ENCODE measurements at places on chromosomes 5 and 9.

DNA sequence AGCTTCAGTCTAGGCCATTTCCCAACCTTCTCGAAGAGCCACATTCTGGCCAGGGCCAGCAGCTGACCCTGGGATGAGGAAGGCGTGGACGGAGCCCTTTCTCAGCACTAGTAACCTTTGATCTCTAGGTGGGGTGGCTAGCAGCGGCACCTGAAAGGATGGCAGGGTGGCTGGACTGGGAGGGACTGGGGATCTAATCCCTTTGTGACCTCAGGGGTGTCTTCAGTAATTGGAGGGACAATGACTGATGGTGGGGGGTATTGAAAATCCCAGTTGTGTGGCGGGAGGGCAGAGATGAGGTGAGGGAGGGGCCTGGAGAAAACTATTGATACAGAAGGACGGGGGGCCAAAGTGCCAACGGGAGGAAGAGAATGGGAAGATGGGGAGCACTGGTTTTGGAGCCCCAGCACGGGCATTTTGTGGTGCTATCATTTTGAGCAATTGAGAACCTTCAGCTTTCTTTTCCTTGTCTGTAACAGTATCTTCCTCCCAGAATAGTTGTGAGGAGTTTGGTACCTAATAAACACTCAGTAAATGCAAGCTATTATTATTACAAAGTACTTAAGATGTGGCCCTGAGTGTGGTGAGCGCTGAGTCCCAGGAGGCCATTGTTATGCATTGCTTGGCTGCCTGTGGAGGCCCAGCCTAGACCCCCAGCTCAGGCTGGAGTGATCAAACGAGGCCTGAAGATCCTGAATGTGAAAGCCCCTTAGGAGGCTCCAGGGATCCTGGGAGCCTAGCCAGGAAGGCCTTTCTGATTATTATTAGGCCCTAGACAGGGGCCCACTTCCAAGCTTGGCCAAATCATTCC is 37.3 kb upstream of the UBE2D2 start:
- DNase-seq, result no peak

DNA sequence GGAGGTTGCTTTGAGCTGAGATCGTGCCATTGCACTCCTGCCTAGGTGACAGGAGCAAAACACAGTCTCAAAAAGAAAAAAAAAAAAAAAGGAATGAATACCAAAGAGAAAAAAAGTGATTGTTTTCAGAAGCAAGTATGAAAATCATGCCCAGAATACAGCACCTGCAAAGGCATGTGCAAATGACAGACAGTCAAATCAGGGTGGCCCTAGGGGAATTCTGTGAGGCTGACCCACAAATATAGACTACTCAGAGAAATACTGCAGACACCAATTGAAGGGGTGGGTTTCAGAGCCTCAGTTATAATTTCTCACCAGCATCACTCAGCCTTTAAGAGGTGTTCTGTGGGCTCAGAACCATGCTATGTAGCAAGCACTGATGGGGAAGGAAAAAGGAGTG is 28.6 kb downstream of the DCAF12 start:
- DNase-seq, result no peak

GRCh38 chr5:93189707-93190120 is 391.3 kb downstream of the NR2F1-AS1 start:
- DNase-seq, result no peak

DNA sequence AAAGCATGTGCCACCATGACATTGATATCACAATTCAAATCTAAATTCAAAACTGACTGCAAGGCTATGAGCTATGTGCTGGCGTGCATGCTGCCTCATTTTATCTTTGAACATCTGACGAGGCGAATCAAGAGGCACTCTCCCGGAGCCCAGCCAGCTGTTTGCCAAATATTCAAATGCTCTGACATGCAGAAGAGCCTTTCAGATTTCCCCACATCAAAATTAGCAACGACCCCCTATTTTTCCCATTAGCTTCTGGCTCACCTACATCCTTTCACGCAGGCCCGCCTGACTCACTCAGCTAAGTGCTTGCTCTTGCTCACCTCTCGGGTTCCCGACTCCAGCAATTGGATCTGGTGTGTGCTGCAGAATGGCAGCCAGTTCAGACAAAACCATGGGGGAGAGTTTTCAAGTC is 159.0 kb downstream of the NR2F1-AS1 start:
- no peak for DNase-seq

- no peak for DNase-seq
Observed at GRCh38 chr5:100464418-100464817, 70.8 kb upstream of the FAM174A start.

- no peak for DNase-seq
Observed at GRCh38 chr9:25918761-25919160, 240.5 kb upstream of the TUSC1 start.

DNA sequence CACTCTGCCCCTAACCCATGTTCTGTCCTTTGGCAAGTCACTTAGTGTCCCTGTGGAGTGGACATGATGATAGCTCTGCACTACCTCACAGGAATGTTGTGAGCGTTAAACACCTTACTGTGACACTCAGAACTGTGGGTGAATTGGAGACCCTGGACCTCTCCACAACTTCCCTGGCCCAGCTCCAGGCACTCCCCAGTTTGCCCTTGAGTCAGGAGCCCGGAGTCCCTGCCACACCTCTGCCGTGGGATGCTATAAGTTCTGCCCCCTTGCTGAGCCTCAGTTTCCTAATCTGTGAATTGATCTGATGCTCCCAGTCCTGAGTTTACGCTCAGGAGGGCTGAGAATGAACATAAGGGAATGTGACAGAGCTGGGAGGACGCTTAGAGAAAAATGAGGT is 34.4 kb downstream of the GSN start:
- DNase-seq, result no peak

- no peak for DNase-seq
Observed at GRCh38 chr5:15183520-15183919, 311.9 kb upstream of the ANKH start.

DNA sequence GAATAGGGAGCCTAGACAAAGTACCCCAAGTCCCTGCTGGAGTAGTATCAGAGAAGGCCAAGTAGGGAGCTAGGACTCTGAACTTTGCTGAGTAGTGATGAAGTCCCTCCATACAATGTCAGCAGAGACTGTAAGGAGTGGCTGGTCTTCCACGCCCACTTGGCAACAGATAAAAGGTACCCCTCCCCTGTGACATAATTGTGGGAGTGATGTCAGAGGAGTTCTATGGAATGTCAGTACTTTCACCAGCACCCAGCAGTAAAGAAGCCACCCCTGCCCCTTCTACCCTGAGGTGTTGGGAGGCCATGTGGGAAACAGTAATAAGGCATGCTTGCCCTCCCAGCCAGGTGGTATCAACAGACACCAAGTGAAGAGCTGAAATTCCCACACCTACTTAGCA is 143.9 kb downstream of the SLIT3 start:
- DNase-seq, result no peak

DNA sequence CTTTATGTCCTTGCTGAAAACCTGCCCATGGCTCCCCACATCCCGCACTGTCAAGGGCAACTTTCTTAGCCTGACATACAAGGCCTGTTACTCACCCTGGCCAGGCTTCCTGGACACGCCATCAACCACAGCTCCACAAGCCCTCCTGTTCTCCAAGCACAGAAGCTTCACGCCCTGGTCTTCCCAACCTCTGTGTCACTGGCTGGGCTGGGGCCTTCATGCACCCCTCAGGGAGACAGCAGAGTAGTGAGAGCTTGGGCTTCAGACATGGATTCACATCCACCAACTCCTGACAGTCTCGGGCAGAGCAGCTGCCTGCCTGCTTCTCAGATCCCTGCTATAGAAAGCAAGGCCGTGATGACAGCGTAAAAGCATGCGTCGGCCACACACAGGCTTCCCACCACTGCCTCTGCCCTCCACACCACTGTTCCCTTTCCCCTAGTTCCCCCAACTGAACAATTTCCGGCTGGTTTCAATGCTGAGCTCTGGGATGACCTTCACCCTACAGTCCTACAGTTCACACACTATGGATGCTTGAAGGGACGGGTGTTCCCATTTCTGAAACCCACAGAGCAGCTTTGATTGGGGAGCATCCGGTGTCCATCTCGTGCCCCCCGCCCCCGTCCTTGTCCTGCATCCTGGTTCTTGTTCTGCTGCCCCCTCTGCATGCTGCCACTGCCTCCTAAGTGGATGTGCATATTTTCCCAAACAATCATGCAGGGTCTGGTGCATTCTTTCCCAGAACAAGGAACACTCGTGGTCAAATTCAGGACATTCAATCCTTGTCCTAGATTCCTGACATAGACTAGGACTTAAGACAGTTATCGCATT is 33.4 kb upstream of the ADAMTS2 start:
- no peak for DNase-seq

DNA sequence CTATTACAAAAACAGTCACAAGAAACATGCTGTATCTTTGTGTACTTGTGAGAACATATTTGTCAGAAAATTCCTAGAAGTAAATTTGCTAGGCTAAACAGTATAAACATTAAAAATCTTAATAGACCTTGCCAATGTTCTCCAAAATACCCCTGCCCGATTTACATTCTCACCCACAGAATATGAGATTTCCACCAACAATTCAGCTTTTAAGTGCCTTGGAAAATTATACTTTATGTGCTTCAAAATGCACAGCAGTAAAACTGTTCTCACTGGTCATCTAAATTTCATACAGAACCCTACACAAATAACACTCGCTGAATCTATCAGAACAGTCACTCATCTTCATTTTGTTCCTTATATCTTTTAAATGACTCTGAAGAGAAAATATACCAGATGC is 5.5 kb downstream of the MLLT3 start:
- DNase-seq, result no peak

DNA sequence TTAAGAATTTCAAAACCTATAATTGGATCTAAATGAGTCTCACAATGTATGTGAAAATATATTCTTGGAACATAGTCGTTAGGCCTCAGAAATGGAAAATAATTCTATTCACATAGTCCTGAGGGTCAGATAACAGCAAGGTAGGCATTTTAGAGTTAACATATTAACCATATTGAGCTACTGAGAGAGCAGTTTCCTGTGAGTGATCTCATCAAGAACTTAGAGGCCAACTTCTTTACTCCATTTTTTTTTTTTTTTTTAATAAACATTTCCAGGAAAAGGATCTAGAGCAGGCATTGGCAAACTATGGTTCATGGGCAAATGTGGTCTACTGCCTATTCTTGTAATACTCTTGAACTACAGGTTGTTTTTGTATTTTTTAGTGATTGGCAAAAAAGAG is 26.6 kb downstream of the RAB24 start:
- DNase-seq, result no peak

DNA sequence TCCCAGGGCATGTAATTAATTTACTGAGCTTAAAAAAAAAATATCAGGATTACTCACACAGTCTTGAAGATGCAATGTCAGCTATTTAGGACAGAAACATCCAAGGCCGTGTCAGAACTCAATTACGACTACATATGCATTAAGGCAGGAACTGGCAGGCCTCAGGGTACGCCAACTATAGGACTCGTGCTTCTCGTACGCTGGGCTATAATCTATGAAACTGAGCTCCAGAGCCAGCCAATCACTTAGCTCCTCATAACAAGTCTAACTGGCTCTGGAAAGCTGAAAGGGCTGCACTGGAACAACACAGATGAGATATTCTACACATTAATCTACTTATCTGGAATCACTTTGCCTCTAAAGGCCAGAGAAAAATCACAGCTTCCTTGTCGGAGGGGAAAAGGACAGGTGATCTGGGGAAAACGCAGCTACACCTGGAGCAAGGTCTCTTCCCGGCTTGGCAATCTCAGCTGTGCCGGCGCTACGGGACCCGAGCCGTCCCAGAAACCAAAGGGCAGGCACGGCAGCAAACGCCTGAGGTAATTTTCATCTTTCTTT is 212.0 kb downstream of the DEPDC1B start:
- no peak for DNase-seq

DNA sequence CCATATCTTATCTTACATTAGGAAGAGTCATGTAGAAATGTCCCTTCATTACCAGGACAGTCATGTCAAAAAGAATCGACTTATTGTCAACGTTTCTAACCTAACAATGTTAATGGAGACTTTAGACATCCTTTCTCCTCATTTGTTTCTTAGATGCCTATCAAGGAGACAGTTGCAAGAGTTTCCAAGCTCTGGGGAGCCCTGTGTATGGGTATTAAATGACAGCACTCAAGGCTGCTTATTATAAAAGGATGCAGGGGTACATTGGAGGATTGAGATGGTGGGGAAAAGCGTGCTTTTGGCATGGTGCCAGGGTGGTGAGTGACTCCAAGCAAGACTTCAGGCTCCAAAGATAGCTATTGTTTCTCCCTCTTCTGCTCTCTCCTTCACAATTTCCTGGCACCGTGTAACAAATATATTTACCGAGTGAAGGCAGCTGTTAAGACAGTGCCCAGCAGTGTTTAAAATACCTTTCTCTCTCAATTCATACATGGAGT is 461.3 kb upstream of the CLINT1 start:
- no peak for DNase-seq

DNA sequence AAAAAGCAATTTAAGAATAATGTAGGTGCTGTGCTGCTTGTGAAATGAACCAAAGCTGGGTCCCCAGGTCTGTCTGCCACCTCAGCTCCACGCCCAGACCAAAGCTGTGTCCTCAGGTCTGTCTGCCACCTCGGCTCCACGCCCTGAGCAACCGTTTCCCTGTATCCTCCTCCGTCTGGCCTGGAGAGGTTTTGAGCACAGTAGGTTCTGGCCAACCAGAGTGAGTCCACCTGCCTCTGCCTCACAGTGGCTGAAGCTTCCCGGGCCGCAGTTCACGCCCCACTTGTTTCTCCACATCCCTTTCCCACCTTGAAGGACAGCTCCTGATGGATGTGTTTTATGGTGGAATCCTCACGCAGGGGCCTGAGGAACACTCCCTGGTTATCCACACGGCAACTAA is 120.5 kb downstream of the ADAMTS2 start:
- DNase-seq, result no peak

- no peak for DNase-seq
Observed at GRCh38 chr5:156340893-156341292, 13.9 kb downstream of the SGCD start.

GRCh38 chr9:28120184-28120583 is 546.9 kb upstream of the C9orf72 start:
- no peak for DNase-seq

DNA sequence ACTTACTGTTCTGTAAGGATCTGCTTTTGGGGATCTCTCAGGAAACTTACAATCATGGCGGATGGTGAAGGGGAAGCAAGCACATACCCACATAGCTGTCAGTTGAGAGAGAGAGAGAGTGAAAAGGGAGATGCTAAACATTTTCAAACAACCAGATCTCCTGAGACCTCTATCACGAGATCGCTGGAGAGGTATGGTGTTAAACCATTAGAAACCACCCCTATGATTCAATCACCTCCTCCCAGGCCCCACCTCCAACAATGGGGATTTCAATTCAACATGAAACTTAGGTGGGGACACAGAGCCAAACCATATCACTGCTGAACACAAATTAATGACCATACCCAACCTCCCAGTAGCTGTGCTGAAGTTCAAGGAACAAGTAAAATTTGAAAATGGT is 48.2 kb upstream of the PRDM9 start:
- DNase-seq, result no peak

DNA sequence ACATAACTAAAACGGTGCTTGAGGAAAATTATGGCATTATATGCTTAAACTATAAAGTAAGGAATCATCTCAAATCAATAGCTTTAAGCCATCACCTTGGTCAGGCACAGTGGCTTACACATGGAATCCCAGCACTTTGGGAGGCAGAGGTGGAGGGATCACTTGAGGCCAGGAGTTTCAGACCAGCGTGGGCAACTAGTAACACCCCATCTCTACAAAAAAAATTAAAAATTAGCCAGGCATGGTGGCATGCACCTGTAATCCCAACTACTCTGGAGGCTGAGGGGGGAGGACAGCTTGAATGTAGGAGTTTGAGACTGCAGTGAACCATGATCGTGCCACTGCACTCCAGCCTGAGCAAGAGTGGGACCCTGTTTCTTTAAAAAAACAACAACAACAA is 22.6 kb downstream of the ACTL7A start:
- no peak for DNase-seq

All from stimulated activated CD8-positive, alpha-beta memory T cell treated with anti-CD3 and anti-CD28 coated beads, Interleukin-4, amount 100 ng/mL, for 4 hours (primary cell).